Activated CD4-positive, alpha-beta T cell treated with anti-CD3 and anti-CD28 coated beads, Interleukin-2, amount 50 U/mL, for 1 hour (primary cell): ENCODE measurements at places on chromosomes 1 and 21.

DNA sequence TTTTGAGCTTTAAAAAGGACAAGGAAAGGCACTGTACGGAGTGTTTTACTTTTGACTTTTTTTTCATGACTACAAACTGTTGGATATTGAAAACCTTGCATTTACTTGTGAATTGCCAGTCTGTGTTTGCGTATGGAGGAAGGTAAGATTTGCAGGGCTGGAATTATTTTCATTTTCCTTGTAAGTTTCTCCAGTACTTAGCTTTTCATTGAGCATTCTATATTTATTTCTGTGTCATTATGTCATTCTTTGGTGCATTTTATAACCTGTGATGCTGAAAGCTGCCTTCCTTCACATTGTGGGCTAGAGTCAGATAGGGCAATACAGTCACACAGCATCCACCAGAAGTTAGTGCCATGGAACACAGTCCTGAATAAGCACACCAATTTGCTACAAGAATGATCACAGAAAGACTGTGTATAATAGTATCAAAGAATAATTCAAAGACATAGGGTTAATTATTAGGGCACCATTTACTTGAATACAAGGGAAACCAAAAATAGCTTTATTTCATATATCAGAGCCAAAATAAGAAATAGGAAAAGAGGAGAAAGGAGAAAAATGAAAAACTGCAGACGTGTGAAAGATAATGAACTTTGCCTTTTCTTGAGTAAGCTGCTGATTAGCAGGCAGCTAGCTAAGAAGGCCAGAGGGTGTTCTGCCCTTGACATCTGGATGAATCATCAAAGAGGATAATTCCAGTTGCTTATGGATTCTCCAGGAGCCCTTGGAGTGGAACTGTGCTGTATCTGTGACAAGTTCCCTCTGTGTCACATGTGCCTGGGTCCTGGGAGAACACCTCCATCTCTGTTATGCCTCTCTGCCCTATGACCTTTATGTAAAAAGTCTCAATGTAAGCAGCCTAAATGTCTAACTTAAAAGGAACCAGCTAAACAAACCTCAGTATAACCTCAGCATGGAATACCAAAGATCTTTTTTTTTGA lies 8.0 kb upstream of the FAM20B start:
- no peak for DNase-seq

DNA sequence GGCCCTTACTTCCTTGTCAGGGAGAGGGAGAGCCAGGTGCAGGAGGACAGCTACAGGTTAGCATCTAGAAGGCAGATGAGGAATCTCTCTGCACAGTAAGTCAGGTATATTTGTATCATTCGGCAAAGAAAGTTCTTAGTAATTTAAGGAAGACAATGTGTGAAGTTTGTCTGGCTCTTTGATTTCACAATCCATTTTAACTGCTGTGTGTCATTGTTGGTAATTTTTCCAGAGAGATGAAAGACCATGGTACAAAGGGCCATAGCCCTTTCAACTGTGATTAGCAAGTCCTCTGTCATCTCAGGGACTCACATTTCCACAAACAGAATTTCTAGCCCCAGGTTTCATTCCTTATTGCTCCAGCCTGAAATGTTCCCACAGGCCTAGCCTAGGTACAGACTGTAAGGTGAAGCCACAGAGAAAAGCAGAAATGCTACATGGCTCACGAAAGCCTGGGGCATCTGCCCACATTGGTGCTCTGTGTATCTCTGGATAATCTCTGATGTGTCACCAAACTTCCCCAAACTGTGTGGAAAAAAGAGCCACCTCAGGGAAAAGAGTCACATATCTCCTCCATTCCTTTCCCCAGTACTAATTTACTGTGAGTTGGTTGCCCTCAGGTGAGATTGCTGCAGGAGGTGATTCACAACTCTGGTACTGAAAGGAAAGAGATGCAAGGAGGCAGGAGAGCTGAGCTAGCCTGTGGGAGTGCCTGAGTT lies 70.6 kb downstream of the SYT6 start:
- no peak for DNase-seq

DNA sequence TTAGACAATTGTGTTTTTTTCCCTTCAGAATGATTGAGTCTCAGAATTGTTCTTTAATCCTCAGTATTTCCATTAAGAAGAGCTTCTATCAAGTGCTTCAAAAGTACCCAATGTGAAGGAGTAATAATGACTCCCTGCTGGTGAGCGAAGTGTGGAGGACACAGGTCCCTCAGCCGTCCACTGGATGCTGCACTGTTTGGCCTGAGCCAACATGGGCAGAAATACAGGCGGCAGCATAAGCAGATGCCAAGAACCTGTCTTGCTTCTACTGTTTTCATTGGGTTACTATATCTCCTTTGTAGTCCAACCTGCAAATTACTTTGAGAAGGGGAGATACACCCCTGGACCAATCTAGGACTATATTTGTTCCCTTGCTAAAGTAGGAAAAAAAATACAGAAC lies 55.3 kb upstream of the DPH5 start:
- no peak for DNase-seq

DNA sequence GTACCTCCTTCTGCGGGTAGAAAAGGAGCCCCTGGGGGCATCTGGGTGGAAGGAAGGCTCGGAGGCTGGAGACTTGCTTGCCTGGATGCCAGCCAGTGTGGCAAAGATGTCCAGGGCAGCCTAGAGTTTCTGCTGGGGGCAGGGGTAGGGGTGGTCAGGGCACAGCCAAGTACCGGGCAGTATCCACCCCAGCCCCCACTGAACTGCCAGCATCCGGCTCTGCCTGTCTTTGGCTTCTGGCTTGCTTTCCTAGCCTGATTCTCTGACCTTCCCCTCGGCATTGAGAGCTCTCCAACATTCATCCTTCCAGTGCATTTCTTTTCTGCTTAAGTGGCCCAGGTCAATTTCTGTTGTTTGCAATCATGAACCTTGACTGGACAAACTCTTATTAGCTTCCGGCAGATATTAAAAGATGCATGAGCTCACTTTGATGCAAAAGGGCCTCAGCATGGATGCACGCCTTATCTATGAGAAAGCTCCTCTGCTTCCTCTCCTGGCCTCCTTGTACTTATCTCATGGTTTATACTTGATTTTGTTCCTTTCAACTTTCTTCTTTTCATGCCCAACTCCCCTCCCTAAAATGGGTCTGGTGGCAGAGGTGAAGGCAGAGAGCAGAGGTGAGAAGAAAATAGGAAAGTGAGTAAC lies 116.9 kb downstream of the HLCS start:
- no peak for DNase-seq

DNA sequence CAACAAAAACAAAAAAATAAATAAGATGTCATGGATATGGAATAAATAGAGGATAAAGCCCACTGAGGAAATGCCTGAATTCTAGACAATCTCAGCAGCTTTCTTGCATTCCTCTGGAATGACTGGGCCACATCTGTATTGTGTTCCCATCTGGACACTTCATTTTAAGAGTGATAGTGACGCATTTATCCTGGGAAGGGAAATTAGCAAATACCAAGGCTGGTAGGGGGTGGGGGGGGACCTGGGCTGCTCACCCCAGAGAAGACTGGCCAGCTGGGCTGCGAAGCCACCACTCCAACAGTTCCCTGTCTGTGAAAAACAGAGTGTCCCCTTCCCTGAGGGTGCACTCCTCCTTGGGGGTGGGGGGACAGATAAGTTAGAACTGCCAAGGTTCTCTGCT lies 106.3 kb downstream of the HIVEP3 start:
- DNase-seq: no peak
